ENCODE measurements at places on chromosomes 7 and 10. TPM values are rescaled to one million over a fixed set of nuclear protein-coding genes. Genes with fewer than 3 reads are reported as not detected.

GRCh38 chr7:1979591-1980560 is 252.9 kb downstream of the MAD1L1 start:
- DNase-seq: peak; percentile 57

GRCh38 chr7:148850564-148850963 is 33.5 kb downstream of the EZH2 start:
- no peak for DNase-seq

DNA sequence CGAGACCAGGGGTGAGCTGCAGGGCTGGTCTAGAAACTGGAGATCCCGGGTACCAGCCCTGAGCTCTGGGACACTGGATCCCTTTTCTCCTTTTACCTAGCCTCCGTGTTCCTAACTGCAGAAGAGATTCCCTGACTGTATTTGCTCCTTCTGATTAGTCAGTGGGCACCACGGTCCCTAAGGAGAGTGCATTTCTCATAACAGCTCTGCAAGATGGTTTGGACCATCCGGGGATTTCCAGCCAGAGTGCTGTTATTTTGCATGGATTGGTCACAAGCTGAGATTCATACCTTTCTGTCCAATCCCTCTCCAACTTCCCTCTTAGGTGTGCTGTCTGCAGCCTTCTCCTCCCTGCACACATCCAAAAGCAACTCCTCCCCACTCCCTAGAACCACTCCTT is 122.6 kb downstream of the MYL10 start:
- no peak for DNase-seq

AGAP4 gene
- total RNA-seq: 4.8 TPM

DNA sequence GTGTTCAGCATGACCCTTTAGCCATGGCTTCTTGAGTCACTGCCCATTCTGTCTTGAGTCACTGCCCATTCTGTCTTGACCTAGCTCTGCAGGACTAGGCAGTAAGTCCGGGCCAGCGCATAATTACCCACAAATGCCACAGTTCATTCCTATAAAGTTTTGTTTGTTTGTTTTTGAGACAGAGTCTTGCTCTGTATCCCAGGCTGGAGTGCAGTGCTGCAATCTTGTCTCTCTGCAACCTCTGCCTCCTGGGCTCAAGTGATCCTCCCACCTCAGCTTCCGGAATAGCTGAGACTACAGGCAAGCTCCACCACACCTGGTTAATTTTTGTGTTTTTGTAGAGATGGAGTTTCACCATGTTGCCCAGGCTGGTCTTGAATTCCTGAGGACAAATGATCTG is 32.7 kb upstream of the TARP start:
- no peak for DNase-seq

DNA sequence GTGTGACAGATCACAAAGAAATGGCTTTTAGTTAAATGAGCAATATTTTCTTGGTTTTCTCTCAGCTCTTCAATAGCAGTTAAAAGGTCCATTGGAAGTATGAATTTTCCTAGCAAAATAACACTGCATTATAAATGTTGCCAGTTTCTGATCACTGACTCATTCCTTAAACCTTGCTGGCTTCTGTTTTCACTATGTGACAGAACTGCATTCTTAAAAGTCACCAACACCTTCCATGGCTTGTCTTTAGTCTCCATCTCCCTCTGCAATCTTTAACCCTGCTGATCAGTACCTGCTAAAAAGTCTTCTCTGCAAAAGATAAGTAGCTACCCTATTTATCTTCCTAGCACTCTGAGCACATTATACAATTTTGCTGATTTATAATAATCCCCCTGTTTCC is 405.0 kb upstream of the LRRN3 start:
- no peak for DNase-seq

DNA sequence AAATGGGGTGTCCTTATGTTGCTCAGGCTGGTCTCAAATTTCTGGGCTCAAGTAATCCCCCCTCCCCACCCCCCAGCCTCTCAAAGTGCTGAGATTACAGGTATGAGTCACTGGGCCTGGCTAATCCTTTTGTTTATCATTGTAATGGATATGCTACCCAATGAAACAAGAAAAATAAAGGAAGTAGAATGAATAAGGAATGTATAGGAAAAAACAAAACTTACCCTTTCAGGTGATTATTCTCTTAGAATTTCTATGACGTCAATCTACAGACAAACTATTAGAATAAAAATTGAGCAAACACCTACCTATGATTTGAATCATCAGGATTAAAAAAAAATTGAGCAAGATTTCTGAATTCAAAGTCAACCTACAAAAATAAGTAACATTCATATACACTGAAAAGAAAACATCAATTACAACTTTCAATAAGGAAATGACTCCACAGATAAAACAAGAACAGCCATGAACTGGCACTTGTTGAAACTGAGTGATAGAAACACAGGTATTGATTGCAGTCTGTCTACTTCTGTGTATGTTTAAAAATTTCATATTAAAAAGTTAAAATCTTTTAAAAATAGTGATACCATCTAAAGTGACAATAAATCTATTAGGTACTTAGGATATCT is 12.2 kb downstream of the ADAM12 start:
- no peak for DNase-seq

GRCh38 chr7:30252885-30253795 is 31.3 kb upstream of the ZNRF2 start:
- peak; percentile 80 for DNase-seq

ANKRD22 gene
- not detected for total RNA-seq

DNA sequence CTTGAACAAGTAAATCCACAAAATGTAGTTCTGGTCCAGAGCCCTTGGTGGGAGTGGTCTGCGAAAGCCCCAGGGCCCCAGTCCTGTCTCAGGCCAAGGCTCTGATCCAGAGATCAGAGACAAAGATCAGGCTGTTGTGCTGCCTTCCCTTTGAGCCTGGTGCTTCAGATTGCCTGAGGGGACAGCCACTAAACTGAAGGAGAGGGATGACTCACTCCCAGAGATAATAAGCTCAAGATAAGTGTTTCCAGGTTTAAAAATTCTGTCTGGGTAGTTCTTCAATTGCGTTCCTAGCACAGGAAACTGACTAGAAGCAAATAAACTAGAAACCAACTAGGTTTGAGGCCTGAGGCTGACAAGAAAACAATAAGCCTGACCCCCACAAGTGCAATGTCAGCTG is 190.2 kb downstream of the RAMP3 start:
- no peak for DNase-seq

C10orf62 gene
- total RNA-seq: 0.97 TPM

AGAP3 gene
- total RNA-seq: 57.4 TPM

GRID1 gene
- 1.3 TPM for total RNA-seq

GRCh38 chr7:155806096-155806871 is 6.0 kb downstream of the SHH start:
- DNase-seq: no peak

DNA sequence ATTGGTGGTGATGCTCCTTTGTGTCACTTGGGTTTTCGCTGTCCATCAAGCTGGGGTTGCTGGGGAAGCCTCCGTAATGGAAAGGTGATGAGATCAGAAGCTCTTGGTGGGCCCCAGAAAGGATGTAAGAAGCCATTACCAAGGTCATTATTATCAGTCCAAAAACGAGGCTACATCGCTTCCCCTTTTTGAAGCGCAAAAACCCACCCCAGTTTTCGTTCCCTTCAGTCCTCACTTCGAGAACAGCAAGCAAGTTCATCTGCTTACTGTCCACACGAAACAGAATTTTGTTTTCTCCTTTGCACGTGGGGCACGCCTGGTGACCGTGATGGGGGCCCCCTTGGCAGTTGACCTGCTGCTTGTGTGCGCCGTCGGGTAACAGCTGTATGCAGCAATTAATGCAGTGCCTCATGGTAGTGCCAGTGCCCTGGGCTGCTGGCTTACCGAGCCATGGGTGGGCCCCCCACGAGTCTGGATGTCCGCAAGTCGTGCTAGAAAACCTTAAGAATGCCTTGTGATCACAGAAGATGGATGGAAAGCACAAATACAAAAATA is 47.5 kb downstream of the CHST15 start:
- DNase-seq: no peak

DNA sequence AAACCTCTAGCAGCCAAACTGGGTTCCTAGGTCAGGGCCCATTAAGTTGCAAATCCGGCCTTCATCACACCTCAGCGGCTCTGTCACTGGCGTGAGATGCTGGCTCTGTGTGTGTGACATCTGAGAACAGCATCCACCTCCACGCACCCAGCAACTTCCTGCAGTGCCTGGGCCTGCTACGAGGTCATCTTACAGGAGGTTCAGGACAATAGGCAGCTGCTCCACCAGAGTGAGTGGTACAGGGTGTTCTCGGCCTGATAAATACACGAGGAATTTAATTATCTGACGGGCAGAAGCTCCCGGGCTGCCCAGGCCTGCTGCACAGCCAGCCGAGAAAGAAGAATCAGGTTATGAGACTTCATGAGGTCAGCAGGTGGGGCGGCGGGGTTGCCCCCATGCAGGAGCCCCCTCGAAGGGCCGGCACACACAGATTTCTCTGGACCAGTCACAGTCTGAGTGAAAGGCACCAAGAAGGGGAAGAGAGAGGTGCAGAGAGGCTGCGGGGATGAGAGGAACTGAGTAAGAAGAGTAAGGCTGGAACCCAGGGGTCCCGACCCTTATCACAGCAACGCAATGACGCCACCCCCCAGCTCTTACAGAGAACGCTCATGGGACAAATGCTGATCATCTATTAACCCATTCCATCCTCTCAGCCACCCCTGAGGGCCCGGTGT is 49.3 kb downstream of the CALML3 start:
- DNase-seq: no peak

DNA sequence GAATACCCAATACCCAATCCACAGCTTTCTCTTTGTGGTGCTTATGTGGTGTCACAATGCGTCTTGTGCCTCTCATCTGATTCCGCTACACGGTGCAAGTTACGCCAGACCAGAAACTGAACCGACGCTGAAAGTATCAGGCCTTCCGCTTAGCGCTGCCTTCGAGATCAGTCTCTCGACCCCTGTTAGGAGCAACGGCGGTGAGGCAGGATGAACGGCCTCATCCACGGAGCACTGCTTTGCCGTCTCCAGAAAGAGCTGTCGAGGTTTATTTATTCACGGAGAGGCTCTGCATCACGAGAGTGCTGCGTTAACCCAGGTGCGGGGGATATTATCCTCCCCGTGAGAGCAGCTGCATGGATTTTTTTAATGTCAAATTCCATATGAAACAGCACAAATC is 464.3 kb downstream of the DNAJB6 start:
- DNase-seq: peak; percentile 32

DNA sequence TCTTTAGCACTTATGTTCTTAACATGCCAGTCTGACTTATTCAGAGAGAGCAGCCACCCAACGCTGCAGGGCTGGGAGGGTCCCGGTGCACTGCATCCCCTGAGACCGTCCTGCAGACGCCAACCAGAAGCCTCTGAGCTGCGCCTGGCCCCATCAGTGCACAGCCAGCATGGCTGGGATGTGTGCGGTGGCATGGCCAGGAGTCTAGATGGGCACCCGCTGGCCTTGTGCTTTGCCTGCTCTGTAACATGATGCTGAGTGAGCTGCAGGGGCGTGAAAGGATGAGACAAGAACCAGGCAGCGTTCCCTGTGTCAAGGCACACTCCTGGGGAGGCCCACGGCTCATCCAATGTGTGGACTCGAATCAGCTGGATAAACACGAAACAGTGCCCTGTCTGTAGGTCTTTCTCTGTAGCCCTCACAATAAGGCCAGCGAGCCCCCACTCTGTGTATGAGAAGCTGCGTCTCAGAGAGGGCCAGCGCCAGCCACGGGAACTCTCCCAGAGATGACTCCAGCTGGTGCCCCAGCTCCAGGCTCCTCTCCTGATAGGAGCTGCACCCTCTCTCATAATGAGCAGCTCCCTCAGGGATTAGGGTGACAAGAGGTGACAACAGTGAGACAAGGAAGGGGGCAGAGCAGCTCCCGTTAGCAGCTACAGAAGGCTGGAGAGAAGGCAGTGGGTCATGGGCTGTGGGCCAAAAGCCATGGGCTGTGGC is 96.8 kb downstream of the TNS3 start:
- DNase-seq: no peak

DNA sequence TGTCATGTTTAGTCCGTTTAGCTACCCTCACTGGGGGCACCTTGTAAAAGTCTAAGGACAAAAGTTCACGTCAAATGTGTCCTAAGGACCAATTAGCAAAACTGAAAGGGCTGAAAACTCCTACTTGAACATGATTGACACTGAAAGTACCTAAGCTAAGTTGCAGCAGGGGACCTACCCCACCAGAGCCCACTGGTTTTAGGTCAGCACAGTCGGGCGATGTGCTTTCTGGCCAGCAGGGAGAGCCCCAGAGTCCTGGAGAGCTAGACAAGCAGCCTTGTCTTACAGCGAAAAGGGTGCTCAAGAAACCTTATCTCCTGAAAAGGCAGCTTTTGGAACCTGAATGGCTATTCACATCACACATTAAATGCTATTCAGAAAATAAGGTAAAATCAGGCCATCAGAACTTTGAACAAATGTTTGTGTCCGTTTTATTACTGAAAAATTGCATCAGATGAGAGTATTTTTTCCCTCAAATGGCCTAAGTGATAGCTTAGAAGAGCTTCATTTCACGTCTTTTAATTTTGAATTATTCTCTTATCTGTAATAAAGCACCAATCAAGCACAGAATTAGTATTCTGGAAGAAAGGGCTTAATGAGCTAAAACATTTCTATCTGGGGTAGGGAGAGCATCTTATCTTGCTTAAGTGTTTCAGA is 52.2 kb upstream of the MKI67 start:
- DNase-seq: no peak

DNA sequence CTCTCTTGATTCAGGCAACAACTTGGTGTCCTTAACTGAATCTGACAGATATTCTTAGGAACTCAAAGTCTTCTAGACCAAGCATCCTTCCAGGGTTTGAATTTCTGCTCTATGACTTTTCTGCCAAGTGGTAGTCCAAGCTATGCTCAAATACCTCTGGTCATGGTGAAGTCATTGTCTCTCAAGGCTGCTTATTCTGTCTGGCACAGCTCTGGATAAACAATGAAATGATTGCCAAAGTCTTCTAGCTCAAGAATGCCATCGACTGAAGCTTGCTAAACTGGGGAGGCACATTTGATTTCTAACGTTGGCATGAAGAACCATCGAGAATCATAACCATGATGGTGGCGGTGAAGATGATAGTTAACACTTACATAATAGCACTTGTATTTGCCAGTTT is 116.2 kb upstream of the MKX start:
- DNase-seq: no peak

DNA sequence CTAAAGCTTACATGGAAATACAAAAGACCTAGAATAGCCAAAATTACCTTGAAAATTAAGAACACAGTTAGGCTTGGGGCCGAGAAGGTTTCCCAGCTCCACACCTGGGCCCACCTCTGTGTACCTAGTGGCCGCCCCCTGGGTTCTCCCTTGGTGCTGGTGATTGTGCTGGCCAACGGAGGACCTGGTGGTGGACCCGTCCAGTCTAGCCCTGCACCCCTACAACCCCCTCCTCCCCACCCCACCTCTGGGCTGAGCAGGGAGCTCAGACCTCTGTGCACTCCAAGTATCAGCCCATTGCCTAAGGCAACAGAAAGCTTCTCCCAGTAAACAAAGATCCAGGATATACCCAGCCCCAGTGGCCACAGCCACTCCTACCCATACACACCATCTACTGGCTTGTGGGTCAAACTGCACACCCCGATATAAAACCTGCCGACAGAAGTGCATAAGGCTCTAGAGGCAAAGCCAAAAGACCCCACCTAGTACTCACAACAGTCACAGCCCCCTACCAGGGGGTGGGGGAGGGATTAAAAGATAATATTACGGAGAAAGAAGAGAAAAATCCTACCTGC is 105.0 kb upstream of the DIP2C start:
- DNase-seq: no peak

- DNase-seq: no peak
Measured at GRCh38 chr7:50351267-50351666, 46.8 kb downstream of the IKZF1 start.

- no peak for DNase-seq
Measured at GRCh38 chr10:44069573-44069972, 315.3 kb downstream of the CXCL12 start.

AKR1E2 gene
- total RNA-seq: 5.4 TPM

ASZ1 gene
- not detected for total RNA-seq

GRCh38 chr7:100190048-100190711 is 12.5 kb downstream of the STAG3 start:
- no peak for DNase-seq
